ENCODE measurements at places on chromosomes 7 and 10.
A peak's percentile ranks its signal among the peaks of the same experiment; 100 is the strongest.

- DNase-seq = no peak
Observed at GRCh38 chr7:108232076-108232475, 101.9 kb upstream of the LAMB4 start.

GRCh38 chr10:86651631-86652331 lies 2.6 kb upstream of the OPN4 start:
- no peak for DNase-seq

DNA sequence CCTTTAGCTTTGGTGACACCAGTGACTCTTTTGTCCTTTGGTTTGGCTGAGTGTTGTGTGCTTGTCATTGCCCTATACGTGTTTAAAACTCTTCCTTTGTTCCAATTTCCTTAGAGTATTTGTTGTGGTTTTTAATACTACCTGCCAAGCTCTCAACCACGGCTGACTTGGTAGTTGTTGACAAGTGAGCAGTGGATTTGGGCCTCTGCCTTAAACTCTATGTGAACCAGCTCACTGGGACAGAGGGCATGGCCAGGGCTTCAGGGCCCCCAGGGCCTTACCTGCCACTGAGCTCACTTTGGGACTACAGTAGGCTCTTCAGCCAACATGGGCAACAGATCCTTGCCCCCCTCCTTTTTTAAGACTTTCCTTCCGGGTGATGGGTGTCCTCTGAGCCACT lies 9.6 kb upstream of the DMBT1 start:
- no peak for DNase-seq

DNA sequence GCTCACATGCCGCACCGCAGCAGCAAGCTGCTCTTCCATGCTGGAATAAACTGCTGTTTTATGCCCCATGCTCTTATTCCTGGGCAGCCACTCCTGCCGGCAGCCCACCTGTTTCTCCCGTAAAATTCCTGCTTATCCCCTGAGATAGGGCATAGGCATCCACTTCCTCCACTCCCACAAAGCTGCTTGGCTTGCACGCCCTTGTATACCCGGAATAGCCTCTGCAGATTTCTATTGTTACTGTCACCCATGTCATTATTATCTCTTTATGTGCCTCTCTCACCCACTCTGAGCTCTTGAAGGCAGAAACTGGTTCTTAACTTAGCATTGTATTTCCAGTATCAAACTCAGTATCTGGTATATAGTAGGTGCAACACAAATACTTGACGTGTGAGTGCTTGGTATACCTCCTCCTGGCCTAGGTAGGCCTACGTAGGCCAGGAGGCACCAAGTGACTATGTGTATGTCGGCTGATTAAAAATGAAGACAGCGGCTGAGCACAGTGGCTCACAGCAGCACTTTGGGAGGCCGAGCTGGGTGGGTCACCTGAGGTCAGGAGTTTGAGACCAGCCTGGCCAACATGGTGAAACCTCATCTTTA lies 193.4 kb downstream of the CCDC3 start:
- no peak for DNase-seq

DNA sequence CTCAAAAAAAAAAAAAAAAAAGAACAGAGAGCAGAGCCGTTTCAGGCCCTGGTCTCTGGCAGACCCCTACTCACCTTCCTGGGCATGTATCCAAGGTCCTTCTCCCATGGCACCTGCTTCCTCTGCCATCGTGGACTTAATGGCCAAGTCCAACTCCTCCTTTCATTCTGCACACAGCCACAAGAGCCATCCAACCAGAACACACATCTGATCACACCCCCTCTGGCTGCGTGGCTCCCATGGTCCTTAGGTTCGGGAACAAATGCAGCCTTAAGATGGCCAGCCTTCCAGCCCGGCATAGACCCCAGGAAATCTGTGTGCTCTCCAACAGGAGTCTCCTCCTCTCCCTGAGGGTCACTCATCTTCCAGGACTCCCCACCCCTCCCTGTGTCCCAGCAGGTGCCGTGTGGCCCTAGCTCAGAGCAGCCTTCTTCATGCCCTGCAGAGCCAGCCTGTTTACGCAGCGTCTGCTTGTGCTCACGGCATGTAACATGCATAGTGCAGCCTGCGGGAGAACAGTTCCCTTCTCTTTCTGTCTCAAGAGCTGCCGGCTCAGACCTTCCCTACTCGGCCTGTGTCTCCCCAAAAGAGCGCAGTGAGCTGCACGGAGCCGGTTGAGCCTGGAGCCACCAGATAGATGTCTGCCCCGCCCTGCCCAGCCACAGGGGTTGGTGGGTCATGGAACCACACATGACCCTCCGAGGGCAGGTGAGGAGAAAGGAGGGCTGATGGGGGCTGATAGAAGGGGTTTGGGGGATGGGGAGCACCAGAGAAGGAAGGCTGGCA lies 157.3 kb downstream of the NRF1 start:
- no peak for DNase-seq

DNA sequence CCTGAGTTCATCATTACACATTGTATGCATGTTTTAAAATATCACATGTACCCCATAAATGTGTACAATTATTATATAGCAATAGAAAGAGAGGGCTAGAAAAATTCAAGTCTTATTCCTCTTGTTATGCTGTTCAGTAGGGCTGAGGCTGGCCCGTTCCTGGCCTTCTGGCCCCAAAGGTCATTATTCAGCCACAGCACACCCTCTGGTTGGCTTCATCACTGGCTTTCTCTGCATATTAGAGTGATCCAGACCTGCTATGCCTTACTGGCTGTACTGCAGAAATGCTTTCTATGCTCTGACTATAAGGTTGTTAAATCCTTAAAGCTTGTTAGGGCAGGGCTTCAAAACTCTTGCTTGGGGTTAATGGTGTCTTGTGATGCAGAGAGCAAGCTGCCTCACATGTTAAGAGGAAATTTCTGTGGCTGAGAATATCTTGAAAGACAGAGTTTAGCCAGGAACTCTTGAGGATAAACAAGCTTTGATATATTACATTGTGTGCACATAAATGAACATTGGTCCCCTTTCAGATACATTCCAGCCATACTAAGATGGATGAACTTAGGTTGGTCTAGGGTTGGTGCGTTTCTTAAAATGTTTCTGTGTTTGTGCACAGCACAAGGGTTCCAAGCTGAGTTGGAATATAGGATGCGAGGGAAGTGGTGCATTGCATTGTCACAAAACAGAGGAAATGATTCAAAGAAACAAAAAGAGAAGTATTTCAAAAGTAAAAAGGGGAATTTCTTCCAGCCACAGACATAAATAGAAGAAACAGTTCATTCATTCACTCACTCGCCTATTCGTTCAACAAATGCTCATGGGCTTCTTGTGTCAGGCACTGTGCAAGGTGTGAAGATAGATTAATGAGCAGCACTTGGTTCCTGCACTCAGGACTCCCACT lies 61.6 kb upstream of the WDR11 start:
- DNase-seq = no peak

DNA sequence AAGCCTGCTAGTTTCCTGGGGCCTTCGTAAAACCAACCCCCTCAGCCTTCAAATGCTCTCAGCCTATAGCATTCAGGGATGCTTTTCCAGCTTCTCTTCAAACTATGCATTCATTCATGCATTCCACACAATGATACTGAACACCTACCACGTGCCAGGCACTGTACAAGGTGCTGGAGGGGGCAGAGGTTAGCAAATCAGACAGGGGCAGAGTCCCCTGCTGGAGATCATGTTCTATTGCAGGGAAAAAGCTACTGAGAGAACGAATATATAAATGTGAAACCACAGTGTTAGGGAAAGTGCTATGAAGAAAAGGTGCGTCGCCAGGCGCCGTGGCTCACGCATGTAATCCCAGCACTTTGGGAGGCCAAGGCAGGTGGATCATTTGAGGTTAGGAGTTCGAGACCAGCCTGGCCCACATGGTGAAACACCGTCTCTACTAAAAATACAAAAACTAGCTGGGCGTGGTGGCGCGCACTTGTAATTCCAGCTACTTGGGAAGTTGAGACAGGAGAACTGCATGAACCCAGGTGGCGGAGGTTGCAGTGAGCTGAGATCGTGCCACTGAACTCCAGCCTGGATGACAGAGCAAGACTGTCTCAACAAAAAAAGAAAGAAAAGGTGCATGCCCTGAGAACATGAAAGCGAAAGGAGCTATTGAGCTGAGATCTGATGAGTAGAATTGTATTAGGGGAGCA lies 64.6 kb upstream of the CALN1 start:
- no peak for DNase-seq

GRCh38 chr7:17965603-17966002 lies 25.3 kb upstream of the SNX13 start:
- no peak for DNase-seq

DNA sequence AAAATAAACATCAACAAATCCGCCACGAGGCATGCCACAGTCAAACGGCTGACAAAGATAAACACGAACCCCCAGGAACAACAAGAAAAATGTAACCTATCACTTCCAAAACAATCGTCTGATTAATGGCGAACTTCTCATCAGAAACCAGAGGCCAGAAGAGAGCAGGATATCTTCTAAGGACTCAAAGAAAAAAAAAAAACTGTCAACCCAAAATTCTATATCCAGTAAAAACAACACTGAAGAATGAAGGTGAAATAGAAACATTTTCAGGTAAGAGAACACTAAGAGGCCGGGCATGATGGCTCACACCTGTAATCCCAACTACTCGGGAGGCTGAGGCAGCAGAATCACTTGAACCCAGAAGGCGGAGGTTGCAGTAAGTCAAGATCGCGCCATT lies 54.3 kb downstream of the SLC29A4 start:
- no peak for DNase-seq

DNA sequence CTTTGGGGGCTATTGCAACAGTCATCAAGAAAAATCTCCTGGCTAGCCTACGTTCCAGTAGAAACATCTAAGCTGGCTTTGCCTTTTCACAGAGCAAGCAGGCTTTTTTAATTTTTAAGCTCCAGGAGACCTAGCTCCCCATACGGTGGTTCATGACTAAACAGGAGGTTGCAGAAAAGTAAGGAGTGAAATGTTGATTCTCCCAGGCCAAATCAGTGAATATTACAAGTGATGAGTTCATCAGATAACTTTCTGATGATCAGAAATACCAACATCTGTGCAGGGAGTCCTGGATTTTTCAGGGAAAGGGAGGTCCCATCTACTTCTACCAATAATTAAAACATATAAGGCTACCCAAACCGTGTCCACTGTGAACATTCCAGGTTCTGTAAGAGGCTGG lies 477.3 kb upstream of the CELF2 start:
- no peak for DNase-seq

GRCh38 chr10:43262902-43263466 lies 3.9 kb downstream of the RASGEF1A start:
- DNase-seq = peak; percentile 34

DNA sequence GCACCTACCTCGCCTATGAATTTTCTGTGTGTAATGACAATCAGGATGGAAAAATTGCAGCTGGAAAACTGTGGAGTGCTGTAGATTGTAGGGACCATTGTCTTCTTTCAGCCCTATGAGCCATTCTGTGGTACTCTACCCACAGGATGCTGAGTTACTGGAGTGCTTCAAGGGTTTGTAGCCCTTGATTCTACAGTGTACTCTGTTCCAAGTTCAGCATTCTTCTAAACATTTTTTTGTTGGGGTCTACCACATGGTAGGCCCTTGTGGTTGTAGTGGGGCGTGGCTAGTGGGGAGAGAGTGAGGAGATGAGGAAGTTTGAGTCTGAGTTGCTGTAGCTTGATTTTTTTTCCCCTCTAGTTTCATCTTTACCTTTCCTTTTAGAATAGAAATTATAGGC lies 33.5 kb downstream of the REEP3 start:
- no peak for DNase-seq

GRCh38 chr10:52897162-52897561 lies 124.6 kb upstream of the MBL2 start:
- no peak for DNase-seq

DNA sequence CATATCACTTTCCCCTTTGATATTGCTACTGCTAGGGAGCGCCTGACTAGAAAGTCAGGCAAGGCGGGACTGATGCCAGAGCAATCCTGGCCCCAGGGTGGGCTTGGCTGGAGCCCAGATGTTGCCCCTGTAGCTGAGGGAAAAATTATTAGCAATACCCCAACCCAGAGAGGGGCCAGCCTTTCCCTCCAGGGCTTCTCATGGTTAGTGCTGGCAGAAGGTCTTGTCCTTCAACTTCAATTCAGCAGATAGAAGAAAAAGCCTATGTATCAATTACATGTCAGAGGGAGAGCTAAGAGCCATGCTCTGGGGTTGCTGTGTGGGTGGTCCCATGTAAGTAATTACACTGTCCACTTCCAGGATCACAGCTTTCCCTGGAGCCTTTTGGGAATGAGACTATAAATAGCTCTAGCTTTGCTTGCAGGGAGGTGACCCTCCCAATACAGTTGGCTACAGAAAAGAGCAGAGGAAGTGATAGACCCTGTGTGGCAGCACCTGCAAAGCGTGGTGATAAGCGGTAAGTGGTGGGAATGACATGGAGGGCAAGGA lies 579.1 kb downstream of the CCSER2 start:
- no peak for DNase-seq

DNA sequence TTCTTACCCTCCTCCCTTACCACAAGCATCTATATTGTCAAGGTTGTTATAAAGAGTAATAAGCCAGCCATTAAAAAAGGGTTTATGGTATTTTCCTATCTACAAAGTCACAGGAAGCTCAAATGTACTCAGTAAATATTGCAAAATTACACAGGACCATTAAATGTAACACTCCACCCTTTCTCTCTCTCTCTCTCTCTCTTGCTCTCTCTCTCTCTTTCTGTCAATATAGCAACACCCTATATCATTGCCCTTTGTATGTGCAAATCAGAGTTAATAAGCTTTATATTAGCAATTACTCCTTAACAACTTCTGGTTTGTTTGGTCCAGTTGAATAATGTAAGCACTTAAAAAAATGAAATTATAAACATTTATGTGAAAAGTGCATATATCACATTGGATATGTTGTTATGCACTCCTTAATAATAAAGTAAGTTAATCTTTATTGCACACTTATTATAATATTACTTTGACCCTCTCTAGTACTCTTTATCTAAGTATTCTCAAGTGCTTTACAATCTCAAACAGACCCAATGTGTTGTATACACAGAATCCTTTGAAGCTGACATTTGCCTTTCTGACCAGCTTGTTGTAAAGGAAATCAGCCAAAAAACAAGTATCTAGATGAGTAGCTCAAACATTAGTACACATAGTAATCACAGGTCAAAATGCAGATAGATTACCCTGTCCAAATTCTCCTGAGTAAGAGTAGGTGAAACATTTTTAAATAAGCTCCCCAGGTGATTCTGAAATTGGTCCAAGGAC lies 93.2 kb downstream of the CFTR start:
- DNase-seq = no peak

GRCh38 chr7:128110641-128111364 lies 79.6 kb upstream of the LRRC4 start:
- DNase-seq = peak; percentile 59

- no peak for DNase-seq
Observed at GRCh38 chr10:95745501-95745900, 10.5 kb upstream of the ENTPD1 start.

DNA sequence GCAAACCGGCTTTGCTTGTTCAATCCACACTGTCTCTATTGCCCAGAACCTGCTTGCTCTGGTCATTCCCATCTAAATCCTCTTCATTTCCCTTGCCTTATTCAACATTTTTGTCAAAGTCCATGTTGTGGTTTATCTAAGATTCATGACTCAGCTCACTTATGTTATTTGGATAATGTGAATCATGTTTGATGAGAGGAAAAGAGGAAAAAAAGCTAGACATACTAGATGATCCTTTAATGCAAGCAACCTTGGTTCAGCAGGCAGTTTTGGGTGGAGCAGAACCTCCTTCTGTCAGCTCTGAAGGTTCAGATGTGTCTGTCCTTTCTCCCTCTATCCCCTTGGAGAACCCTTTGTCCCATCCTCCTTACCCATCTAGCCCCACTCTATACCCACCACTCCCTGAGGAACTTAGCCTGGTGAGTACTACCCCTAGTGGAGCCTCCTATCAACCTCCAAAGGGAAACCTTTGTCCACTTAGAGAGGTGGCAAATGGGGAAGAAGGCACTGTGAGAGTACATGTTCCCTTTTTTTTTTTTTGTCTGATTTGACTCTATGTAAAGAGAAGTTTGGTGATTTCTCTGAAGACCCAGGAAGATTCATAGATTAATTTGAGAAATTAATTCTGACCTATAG lies 2.1 kb upstream of the SAMD9L start:
- DNase-seq = no peak

Data from Karpas-422 (cell line).